Mammary epithelial cell (primary cell): ENCODE measurements at places on chromosomes 1 and 21. TPM values are rescaled to one million over a fixed set of nuclear protein-coding genes. Genes with fewer than 3 reads are reported as not detected.

ZNF678 gene
- 5.8 TPM for total RNA-seq

DNA sequence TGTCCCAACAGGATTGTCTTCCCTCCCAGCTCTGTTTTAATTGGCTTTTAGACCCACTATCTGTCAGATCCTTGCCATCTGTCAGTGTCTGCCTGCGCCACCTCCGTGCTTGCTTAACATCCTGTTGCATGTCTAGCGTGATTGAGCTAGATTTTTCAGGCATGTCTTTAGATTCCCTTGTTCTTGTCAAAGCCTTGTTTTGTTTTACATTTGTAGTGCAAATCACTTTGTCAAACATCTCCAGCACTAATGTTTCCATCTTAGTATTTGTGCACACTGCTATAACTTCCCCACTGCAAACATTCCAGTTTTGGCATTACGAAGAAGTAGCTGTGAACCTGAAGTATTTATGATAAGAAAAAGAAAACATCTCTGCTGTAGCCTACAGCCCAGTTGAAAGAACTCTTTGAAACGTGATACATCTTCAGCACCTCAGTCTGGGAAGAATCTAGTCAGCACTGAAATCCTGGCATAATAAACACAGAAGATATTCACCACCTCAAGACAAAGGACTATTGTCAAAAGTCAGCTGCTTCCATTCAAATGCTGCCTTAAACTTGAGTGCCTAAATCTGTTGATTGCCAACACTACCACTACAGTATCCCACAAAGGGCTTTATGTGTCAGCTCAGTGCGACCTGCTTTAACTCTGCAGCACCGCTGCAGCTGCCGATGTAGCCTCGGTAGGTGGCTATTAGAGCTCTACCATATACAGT is 105.0 kb downstream of the FNBP1L start:
- peak; percentile 78 for DNase-seq

- DNase-seq = no peak
Observed at GRCh38 chr1:81733480-81733879, 67.3 kb upstream of the ADGRL2 start.

DMRTA2 gene
- under 0.01 TPM for total RNA-seq
